ENCODE measurements at places on chromosomes 7 and 10. TPM values are rescaled to one million over a fixed set of nuclear protein-coding genes. Genes with fewer than 3 reads are reported as not detected.

OLAH gene
- not detected for polyA plus RNA-seq

DCLRE1C gene
- polyA plus RNA-seq = 69.6 TPM

SFTPA2 gene
- not detected for polyA plus RNA-seq

VAX1 gene
- polyA plus RNA-seq = not detected

GIMAP4 gene
- 0.75 TPM for polyA plus RNA-seq

PNLIPRP2 gene
- not detected for polyA plus RNA-seq

CYP2E1 gene
- not detected for polyA plus RNA-seq

TRIM56 gene
- polyA plus RNA-seq = 4.2 TPM

ACSL5 gene
- polyA plus RNA-seq = 89.1 TPM

CRPPA gene
- polyA plus RNA-seq = 0.71 TPM

ORAI2 gene
- polyA plus RNA-seq = 265 TPM

ATOH7 gene
- not detected for polyA plus RNA-seq

GCK gene
- 0.36 TPM for polyA plus RNA-seq

LIMK1 gene
- polyA plus RNA-seq = 12.0 TPM

ATP5MK gene
- polyA plus RNA-seq = 408 TPM

CCDC172 gene
- not detected for polyA plus RNA-seq

GATA3 gene
- polyA plus RNA-seq = 0.26 TPM

OPN4 gene
- polyA plus RNA-seq = not detected

RARRES2 gene
- polyA plus RNA-seq = not detected

ANKRD22 gene
- not detected for polyA plus RNA-seq

FKBP6 gene
- polyA plus RNA-seq = not detected

ZFAND2A gene
- polyA plus RNA-seq = 64.5 TPM

VSTM4 gene
- 0.04 TPM for polyA plus RNA-seq

FFAR4 gene
- not detected for polyA plus RNA-seq

TMEM139 gene
- polyA plus RNA-seq = 0.32 TPM

ADARB2 gene
- 0.12 TPM for polyA plus RNA-seq
